ENCODE measurements at places on chromosomes 6 and 20.

DNA sequence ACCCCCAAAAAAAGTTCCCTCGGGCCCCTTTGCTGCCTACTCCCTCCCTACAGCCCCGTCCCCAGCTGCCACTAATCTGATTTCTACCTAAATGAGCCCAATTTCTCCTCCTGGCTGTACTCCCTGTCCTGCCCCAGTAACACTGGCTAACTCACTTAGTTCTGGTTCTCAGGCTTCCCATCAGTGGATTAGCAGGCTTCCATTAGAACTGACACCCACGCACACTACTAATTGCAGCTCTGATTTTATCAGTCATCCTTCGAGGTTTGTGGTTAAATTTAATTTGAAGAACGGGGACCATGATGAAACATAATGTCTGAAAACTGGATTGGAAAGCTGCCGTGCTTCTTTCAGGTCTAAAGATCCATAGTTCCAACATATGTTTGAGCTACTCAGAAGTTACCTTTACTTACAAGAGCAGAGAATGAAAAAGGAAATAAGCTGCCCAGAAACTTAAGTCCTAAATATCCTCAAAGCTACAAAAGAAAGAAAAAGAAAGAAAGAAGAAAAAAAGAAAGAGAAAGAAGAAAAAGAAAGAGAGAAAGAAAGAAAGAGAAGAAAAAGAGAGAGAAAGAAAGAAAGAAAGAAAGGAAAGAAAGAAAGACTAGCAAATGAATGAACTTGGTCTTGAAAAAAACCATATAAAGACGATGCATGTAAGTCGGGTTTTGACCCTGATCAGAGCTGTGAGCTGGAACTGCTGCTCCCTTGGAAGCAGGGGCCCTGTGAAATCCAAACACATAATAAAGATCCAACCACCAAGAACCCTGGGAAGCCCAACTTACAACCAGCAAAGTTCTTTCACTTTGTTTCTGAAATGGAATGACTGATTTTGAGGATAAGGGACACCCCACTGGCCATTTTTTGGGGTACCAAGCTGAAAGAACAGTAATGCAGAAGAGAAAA is 51.7 kb downstream of the CNKSR3 start:
- DNase-seq = no peak

DNA sequence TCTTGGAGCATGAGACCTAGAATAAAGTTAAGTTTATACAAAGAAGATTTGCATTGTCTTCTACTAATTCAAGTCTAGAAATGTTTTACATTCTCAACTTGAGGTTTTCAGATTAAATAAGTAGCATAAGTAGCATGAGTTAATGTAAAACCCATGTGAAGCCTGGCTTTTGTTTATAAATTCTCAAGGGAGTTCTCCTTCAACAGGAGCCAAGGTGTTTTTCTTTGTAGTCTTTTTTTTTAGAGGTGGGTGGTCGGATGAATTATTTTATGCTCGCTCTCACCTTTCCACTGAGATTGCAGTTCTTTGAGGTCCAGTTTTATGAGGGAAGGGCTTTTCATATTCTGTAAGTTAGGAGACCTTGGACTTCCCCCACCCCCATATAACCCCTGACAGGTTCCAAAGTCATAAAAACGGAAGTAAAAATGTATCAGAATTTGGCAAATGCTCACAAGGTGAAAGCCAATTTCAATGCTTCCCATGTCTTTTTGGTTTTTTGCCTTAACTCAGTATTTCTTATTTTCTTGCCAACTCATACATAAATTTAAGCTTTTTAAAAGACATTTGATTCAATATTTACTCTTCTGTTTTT is 244.3 kb upstream of the ASCC3 start:
- DNase-seq = no peak

DNA sequence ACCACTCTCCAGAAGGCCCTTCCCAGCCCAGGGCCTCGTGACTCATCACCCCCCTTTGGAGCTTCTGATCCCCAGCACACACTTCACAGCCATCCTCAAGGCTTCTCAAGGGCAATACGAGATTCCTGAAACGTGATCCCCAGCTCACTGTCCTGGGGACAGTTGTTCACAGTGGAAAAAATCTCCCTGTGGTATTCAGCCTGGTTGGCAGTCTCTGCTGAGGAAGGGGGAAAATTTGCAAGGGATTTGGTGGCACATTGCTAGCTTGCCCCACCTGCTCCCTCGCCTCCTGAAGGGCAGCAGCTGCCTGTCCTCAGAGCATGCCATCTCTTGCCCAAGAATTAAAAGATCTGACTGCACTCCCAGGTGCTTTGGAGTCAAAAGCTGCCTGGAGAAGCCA is 20.7 kb upstream of the PKHD1 start:
- no peak for DNase-seq

DNA sequence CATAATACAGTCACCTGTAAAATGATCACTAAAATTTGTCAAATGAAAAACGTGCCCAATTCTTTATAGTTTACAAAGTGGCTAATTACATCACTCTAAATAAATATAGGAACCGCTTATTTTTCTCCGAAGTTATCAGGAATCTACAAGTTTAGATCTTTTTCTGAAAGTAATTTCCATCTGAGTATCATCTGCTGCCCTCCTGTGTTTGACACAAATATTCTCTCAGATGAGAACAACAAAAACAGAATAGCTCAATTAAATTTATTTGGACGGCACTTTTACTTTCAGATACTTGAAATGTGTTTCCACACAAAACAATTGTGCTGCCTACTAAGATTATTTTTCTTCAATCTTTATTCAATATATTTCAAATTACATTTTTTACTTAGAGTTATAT is 5.0 kb downstream of the SF3B5 start:
- DNase-seq = no peak

GRCh38 chr6:160461641-160462040 is 113.5 kb downstream of the SLC22A3 start:
- DNase-seq = no peak

DNA sequence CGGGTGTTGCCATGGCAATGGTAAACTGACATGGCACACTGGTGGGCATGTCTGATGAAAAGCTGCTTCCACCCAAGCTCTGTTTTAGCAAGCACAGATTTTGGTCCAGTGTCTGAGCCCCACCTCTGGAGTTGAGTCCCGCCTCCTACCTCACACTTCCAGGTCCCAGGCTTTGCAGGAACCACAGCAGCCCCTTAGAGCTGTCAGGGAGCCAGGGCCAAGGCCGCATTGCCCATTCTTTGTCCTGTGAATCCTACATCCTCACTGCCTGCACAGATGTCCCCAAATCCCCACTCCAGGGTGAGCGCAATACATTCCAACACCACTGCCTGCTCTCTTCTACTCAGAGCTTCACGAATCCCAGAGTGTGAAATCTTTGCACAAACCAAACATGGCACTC is 292.2 kb downstream of the PREX1 start:
- DNase-seq = no peak

DNA sequence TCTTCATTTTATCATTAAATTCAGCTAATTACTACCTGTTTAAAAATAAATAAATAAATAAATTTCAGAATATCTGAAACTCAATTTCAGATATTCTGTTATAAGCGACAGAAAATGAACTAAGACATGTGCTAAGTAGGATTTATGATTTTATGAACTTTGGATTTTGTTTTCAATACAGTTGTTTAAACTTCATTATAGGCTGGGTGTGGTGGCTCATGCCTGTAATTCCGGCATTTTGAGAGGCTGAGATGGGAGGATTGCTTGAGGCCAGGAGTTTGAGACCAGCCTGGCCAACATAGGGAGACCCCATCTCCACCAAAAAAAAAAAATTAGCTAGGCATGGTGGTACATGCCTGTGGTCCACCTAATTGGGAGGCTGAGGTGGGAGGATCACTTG is 36.0 kb downstream of the AFG1L start:
- DNase-seq = no peak

- no peak for DNase-seq
Observed at GRCh38 chr20:14723614-14724013, 386.2 kb upstream of the FLRT3 start.

DNA sequence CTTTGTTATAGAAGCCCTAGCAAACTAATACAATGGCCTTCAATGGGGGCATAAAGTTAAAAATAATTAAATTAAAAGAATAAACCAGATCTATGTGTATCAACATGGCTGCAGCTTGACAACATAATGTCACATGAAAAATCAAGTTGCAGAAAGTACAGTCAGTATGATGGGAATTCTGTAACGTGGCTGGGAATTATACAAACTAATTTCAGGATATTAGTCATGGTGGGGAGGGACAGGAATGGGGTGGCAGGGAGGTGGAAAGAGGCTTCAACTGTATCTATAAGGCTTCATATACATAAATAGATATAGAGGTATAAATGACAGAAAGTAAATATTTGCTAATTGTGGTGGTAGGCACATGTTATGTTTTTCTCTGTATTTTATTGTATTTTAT is 107.1 kb downstream of the UNC5CL start:
- DNase-seq = no peak

DNA sequence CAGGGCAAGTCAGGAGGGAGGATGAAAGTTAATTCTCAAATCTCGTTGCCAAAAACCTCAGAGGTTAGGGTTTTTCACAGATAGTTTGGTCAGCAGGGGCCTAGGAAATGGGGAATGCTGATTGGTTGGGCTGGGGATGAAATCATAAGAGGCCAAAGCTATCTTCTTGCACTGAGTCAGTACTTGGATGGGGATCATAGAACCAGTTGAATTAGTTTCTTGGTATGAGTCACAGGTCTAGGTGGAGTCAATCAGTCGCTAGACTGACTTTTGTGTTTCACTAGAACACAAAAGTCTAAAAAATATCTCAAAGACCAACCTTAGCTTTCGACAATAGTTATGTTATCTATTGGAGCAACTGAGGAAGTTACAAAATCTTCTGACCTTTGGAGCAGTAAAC is 368.5 kb downstream of the TBC1D32 start:
- no peak for DNase-seq

- DNase-seq = peak; percentile 62
Observed at GRCh38 chr6:53441761-53442160, 93.0 kb upstream of the ELOVL5 start.

- peak; percentile 82 for DNase-seq
Observed at GRCh38 chr6:36627801-36628246, 33.7 kb downstream of the SRSF3 start.

- no peak for DNase-seq
Observed at GRCh38 chr6:115767931-115768330, 292.8 kb downstream of the FRK start.

- peak; percentile 96 for DNase-seq
Observed at GRCh38 chr6:11851387-11851786, 72.8 kb upstream of the ADTRP start.

DNA sequence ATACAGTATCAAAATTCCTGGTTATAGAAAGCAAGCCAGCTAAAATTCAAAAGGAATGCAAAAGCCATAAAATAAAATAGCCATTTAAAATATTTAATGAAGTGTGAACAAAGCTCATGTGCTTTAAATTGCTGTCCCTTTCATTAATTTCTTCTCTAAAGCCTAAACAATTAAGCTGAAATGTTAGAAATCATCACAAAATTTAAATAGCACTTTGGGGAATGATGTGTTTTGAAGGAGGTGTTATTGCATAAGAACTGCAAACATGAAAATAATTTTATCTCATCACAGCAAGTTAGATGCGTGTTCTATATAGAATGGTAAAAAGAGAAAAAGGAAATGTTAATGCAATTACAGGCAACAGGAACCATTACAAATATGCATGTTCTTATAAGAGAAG is 111.0 kb downstream of the RIMS1 start:
- no peak for DNase-seq

- DNase-seq = no peak
Observed at GRCh38 chr6:24897186-24897585, 38.6 kb downstream of the RIPOR2 start.

GRCh38 chr20:11850901-11851300 is 66.8 kb upstream of the BTBD3 start:
- DNase-seq = no peak

DNA sequence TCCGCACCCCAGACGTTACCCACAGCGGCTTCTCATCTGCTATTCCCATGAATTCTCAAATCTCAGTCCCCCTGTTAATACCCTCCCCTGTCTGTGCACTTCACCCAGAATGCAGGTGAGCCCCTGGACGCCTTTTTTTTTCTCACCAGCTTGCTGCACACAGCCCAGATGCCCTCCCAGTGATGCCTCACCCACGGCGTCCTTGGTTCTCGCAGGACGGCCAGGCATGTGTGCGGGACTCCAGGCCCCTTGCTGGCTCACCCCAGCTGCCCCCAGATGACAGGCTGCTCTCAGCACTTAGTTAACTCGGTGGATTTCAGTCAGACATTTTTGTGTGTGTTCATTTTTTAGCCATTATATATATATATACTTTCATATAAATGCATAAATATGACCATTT is 25.4 kb upstream of the PI16 start:
- DNase-seq = no peak

GRCh38 chr6:23446469-23446967 is 679.5 kb upstream of the NRSN1 start:
- no peak for DNase-seq

DNA sequence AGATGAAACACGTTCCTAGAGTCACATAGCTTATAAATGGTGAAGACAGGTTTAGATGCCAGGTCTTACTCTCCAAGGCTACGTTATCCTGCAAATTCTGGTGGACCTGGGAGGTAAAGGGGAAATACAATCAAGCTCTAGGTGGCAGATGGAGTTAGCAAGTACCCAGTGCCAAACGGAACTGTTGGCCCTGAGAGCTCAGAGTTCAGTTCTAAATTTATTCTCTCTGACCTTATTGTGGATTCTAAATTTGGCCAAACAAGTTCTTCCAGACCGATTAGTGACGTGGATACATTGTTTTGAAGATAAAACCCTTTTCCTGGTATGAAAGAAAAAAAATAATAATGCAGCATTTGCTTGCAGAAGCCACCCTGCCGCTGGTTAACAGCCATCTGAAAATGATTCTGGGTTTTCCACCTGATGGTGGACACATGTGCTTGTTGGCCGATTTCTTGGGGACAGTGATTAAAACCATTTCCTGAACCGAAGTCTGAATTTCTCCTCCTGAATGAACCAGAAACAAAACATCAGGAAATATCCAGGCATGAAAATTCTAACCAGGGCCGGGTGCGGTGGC is 32.5 kb downstream of the RIPOR3 start:
- peak; percentile 1 for DNase-seq

- no peak for DNase-seq
Observed at GRCh38 chr6:125850361-125850760, 59.6 kb downstream of the NCOA7 start.

DNA sequence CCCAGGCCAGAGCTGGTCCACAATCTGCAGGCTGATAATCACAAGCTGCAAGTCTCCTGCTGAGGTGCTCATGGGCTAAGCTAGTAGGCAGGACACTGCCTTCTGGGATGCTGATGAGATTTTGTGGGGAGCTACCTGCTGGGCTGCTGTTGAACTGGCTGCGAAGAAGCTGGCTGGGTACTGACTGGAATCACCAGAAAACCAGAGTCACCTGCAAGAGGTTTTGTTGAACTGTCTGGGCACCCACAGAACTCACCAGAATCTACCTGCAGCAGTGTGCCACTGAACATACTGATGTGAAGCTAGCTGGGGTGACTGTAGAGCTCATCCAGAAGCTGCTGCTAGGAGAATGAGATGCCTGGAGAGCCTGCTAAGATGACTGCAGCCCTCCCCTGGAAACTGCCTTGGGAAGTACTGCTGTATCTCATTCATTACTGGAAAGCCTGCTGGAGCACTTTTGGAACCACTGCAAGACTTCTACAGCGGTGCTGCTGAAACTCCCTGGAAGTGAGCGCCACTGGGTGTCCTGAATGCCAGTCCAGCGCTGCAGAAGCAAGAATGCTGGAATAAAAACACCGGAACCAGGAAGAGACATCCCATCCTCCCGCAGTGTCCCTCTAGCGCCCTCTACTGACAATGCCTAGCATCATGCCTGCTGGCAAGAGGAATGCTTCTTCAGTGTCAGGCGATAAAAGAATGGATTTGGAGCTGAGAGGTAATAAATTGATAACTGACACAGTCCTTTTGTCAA is 64.9 kb upstream of the ARHGAP18 start:
- peak; percentile 60 for DNase-seq
